ENCODE measurements at places on chromosomes 1 and 21.
A peak's percentile ranks its signal among the peaks of the same experiment; 100 is the strongest.

DNA sequence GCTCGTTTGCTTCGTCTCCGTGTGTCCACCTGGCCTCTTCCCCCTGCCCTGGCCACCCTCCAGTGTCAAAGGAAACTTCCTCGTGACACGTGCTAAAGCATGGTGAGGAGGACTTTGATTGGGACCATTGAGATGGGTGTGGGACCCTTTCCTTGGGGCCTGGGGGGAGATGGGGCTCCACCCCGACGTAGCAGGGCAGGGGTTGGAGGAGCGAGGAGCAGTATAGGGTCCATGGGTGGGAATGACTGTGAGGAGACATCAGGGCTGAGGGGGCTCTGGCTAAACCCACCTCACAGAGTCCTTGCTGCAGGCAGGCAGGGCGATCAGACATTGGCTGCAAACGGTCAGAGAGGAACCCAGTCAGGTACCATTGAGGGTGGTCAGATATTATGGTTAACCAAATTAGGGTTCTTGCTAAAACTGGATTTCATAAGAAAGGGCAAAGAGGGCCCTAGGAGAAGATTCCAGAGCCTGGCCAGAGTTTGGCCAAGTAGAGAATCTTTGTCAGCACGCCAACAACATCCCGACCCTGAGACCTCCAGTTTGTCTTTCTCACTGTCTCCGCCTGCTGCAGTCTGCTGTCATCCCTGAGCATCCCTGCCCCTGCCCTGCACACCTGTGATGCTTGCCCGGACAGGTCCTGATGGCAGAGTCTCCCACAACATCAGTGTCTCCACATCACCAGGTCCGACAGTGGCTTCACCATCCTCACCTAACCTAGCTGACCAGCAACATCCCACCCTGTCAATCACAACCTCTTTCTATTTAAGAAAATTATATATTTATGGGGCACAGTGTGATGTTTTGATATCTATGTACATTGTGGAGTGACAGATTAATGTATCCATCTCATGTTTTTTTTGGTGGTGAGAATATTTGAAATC lies 8.0 kb downstream of the RNF187 start:
- DNase-seq: no peak

GRCh38 chr1:15063346-15063745 lies 90.2 kb upstream of the TMEM51 start:
- DNase-seq: no peak

GRCh38 chr1:10691740-10692125 lies 104.7 kb downstream of the CASZ1 start:
- no peak for DNase-seq

- DNase-seq: peak; percentile 63
Measured at GRCh38 chr1:1677718-1678580, 14.6 kb downstream of the SLC35E2B start.

GRCh38 chr1:113899111-113899510 lies 5.5 kb downstream of the AP4B1 start:
- DNase-seq: no peak

- no peak for DNase-seq
Measured at GRCh38 chr1:214362188-214362882, 81.4 kb downstream of the SMYD2 start.

DNA sequence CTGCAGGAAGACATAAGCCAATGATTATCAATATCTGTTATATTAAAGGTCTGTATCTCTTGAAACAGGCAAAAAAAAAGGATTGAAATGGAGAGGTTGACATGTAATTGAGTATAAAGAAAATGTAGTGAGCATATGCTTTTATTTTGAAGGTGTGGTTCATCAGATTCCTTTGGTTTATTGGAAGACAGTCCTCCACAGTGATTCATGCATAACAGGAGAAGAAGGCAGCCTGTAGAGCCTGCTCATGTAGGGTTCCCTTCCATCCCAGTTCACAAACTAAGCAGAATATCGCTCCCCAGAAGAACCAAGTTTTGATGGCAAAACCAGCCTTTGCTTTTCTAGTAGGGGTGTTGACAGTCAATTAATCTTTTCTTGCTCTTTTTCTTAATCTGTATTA lies 1016.8 kb upstream of the ADGRL4 start:
- DNase-seq: no peak

DNA sequence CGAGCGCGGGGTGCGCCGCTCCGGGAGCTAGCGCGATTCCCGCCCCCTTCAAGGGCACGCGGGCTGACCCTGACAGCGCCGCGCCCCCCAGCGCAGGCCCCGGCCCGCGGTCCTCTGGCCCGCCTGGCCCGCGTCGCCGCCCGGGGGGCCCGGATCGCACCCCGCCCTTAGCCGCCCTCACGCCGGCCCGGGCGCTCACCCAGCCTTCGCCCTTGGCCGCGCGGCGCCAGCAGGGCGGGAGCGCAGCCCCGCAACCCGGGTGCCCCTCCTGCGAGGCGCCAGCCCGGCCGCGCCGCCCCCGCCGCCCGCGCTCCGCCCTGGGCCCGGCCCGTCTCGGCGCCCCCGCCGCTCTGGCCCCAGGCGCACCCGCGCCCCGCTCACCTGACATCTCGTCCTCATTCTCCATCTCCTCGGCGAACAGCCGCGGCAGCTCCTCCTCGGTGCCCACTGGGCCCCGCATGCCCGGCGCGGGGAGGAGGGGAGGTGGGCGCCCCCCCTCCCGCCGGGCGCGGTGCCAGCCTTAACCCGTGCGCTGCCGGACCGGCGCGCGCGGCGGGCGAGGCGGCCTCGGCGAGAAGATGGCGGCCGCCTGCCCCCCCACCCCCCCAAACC lies 451 bp downstream of the CHD5 start:
- no peak for DNase-seq

- no peak for DNase-seq
Measured at GRCh38 chr1:184843732-184844495, 89.3 kb upstream of the EDEM3 start.

- no peak for DNase-seq
Measured at GRCh38 chr1:41639332-41639936, 155.0 kb upstream of the EDN2 start.

DNA sequence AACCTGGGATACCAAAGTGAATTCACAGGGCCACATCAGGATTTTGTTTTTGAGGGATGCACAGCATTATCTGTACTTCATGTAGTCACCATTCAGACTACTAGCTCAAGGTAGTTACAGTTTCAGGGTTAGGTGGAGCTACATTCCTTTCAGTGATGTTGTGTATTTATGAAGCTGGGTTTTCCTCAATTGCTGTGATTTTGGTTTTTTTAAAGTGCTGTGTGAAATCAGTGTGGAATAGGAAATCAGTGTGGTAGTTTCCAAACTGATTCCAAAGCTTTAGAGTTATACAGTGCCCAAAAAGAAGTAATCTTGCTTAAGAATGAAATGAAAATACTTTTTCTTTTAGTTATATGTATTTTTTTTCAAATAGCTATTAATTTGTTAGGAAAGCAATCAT lies 95.8 kb downstream of the PKN2 start:
- DNase-seq: no peak

GRCh38 chr21:36825658-36826057 lies 126.7 kb downstream of the SIM2 start:
- no peak for DNase-seq

GRCh38 chr1:29234471-29234870 lies 1.9 kb upstream of the PTPRU start:
- DNase-seq: no peak

DNA sequence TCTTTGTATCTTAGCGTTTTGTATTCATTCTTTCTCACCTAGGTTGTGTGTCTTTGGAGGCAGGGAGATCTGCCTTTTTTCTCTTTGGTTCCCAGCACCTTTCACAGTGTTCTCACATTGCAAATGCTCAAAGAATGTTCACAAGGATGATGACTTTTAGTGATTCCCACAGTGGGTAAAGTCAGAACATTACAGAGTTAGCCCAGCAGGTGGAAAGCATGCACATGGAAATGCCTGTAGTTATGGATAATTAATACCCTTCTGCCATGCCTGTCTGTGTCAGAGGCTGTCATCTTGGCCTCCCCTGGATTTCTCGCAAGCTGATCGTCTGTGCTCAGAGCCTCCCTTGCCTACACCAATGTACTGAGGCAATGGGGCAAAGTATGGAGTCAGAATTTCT lies 458.9 kb downstream of the LMO4 start:
- no peak for DNase-seq

GRCh38 chr1:59688976-59689375 lies 125.8 kb upstream of the HOOK1 start:
- DNase-seq: no peak

- no peak for DNase-seq
Measured at GRCh38 chr1:213273546-213273945, 222.5 kb downstream of the RPS6KC1 start.

DNA sequence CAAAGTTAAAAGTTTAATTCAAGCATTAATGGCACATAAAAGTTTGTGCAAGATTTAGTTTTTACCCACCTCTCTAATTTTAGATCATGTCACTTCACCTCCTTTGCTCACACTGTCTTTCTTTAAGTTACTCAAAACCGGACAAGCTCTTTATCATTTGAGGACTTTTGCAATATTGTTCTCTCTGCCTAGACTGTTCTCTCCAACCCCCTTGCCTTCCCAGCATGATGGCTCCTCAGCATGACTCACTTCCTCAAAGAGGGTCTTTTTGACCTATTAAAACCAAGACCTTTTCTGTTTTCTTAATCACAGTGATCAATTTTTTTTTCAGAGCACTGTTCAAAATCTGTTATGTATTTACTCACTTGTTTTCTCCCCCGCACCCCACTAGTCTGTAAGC lies 61.3 kb downstream of the XKR8 start:
- DNase-seq: no peak

DNA sequence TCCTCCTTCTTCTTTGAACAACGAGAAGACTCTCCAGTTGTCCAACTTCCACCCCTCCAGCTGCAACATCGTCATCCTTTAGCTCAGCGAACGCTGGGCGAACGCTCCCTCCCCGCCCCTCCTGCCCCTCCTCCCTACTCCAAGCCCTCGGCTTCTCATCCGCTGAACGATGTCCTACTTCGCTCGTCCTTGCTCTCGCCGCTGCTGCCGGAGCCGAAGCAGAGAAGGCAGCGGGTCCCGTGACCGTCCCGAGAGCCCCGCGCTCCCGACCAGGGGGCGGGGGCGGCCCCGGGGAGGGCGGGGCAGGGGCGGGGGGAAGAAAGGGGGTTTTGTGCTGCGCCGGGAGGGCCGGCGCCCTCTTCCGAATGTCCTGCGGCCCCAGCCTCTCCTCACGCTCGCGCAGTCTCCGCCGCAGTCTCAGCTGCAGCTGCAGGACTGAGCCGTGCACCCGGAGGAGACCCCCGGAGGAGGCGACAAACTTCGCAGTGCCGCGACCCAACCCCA lies at the start of gene BCAN:
Gene BCAN, plus strand, starts transcription at position 357 of the 504 bp plus-strand sequence. CDS start 3,938 bp downstream, outside the sequence.
- no peak for DNase-seq

- DNase-seq: no peak
Measured at GRCh38 chr1:21084111-21084810, 92.4 kb downstream of the EIF4G3 start.

DNA sequence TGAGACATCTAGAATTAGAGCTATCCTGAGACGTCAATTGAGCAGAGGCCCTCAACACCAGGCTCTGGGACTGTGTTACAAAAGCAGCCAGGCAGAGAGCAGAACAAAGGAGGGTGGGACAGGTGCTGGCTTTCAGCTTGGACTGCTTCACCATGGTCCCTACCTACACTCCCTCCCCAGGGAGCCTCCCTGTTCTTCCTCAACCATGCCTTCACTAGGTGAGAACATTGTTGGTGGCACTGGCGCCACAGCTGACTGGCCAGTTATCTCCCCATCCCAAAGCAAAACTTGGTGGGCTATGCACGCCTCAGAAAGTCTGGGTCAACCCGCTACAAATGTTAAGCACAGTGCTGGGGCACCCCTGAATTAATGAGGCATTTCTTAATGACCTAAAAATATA lies 87.8 kb downstream of the NMNAT2 start:
- no peak for DNase-seq

All from memory B cell (primary cell).